ENCODE measurements at places on chromosomes 2 and 18. TPM values are rescaled to one million over a fixed set of nuclear protein-coding genes. Genes with fewer than 3 reads are reported as not detected.

NEURL3 gene
- 0.51 TPM for total RNA-seq

MYO7B gene
- total RNA-seq = 0.13 TPM

CAPN13 gene
- 0.15 TPM for total RNA-seq

TPRKB gene
- 76.6 TPM for total RNA-seq

ARHGAP25 gene
- 0.29 TPM for total RNA-seq

CRYBA2 gene
- total RNA-seq = not detected

Measured in A549 treated with dexamethasone at 1 μM for 4 hours (cell line).